HS-5 (cell line): ENCODE measurements at places on chromosomes 1 and 21.
A peak's percentile ranks its signal among the peaks of the same experiment; 100 is the strongest.

DNA sequence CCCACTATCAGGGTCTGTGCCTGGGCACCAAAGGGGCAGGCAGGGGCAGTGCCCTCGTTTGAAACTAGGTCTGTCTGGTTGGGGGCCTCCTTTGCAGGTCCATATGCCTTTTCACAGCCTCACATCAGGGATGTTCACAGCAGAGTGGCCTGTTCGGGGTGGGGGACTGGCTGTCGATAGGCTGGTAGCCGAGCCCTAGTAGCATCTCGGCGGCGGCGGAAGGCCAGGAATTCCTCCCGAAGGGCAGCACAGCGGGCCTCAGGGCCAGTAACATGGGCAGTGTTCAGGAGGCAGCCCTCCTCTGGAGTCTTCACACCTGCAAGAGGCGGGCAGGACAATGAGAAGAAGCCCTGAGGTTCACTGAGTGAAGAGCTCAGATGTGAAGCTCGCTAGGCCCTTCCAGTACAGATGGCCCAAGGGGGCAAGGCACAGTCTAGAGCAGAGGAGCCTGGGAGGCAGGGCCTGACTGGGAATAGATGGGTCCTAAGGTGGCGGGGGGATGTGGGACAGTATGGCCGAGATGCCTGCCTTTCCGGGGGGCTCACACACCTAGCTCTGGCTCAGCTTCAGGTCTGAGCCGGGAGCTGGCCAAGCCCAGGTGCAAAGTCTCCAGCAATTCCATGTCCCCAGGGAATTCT lies 2.0 kb upstream of the TAGLN2 start:
- no peak for DNase-seq

DNA sequence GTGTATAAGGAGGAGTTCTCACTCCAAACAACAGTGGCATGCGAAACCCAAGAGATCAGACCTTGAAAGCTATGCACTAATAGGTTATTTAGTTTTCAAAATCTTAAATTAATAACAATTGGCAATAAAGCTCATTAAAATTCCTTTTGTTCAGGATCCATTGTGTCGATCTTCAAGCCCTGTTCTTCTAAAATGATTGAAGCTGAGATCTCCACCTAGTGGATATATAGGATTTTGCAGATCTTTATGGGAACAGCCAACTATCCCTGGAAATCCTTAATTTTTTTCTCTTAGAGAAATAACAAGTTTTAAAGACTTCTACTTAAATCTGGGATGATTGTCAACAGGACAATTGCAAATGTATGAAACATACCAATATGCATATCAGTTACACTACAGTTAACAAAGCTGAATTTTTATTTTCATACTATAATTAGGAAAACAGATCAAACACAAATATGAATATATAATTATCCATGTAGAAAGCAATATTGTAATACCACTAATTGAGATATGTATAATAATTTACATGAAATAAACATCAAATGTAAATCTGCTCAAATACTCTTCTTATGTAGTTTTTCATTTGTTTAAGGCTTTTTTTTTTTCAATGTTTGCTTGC lies 43.3 kb downstream of the LRRC53 start:
- peak; percentile 37 for DNase-seq

DNA sequence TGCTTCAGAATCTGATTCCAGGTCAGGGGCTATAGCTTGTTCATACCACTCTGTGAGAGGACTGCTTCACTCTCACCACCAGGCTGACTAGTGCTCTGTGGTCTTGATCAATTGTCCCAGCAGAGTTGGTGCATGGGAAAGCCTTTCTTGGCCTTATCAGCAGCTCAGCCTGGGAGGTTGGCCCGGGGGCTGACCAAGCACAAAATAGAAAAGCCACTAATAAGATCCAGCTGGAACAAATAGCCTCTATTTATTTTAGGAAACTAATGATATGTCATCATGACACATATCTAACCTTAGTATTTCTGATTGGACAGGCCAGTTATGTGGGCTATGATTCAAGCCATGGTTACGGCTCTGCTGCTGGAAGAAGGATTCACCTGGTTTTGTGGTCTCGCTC lies 134.2 kb downstream of the GDAP2 start:
- peak; percentile 80 for DNase-seq

GRCh38 chr1:202213361-202214088 lies 19.9 kb downstream of the LGR6 start:
- DNase-seq: no peak

DNA sequence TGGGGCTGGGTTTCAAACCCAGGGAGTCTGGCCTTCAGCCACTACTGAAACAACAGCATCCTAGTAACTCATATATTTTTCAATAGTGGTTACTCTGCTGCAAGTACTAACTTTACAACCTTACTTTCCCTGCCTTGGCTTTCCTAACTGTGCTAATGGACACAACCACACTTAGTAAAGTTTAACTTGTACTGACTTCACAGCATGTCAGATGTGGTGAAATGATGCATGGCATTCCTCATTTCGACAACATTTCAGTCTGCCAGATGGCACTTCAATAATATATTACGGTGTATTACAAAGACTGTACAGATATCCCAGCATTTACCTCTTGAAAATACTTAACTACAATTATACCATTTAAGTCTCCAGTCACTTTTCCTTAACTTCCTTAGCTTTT lies 27.8 kb downstream of the LRRC7 start:
- DNase-seq: no peak

GRCh38 chr21:31360717-31361116 lies 16.7 kb upstream of the TIAM1 start:
- no peak for DNase-seq

GRCh38 chr21:33871171-33871570 lies 44.4 kb downstream of the ATP5PO start:
- DNase-seq: no peak

- no peak for DNase-seq
Measured at GRCh38 chr1:94103608-94104007, 17.3 kb downstream of the ABCA4 start.

DNA sequence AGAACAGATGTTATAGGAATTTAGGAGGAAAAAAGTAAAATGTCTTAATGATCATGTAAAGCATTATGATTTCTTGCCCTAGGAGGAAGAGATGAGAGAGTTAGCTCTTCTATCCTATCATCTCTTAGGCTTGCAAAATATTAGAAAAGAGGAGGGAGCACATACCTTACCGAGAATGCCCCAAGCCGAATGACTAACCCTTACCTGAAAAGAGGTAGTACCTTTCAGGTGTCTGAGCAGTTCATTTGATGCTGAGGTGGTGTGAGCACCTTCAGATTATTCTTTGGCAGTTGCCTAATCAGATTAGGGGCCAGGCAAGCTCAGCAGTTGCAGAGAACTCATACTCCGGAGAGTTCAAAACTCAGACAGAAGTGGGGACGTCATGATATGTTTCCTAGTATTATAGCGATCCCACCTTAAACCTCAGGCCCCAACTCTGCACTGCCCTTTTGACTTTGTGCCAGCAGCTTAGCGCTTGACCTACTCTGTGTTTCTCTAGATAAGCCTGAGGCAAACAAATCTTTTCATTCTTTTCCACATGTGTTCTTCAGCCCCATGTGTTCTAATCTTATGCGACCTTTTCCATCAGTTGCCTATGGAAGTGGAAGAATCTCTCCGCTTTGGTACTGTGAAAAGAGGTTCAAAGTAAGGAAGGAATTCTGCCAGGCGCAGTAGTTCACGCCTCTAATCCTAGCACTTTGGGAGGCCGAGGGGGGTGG lies 52.5 kb downstream of the ATP2B4 start:
- DNase-seq: no peak

DNA sequence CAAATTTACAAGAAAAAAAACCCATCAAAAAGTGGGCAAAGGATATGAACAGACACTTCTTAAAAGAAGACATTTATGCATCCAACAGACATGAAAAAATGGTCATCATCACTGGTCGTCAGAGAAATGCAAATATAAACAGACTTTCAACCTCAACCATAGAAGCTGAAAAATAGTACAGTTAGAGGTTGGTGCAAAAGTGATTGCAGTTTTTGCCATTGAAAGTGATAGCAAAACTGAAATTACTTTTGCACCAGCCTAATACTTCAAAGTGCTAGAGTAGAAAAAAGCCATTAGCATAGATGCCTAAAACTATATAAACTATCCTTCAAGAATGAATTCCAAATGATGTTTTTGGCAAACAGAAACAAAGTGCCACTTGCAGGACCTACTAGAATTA lies 365.8 kb upstream of the DPYD start:
- no peak for DNase-seq

DNA sequence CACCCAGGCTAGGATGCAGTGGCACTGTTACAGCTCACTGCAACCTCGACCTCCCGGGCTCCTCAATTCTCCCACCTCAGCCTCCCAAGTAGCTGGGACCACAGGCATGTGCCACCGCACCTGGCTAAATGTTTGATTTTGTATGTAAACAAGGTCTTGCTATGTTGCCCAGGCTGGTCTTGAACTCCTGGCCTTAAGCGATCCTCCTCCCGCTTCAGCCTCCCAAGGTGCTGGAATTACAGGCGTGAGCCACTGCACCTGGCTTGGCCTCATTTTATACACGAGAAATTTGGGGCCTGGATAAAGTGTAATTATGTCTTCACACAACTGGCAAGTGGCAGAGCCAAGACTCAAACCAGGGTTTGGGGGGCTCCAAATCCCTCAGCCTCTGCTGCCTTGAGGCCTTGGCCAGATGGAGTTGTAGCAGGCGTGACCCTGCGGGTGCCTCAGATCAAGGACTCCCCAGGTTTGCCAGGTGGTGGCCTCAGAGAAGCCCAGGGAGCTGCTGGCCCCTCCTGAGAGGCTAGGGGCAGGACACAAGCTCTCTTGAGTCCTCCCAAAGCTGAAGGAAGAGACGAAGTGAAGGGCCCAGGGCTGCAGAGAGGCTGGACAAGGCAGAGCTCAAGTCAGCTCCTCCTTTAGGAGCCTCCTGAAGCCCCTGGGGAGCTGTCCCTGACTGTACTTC lies 61.7 kb downstream of the MDM4 start:
- no peak for DNase-seq

DNA sequence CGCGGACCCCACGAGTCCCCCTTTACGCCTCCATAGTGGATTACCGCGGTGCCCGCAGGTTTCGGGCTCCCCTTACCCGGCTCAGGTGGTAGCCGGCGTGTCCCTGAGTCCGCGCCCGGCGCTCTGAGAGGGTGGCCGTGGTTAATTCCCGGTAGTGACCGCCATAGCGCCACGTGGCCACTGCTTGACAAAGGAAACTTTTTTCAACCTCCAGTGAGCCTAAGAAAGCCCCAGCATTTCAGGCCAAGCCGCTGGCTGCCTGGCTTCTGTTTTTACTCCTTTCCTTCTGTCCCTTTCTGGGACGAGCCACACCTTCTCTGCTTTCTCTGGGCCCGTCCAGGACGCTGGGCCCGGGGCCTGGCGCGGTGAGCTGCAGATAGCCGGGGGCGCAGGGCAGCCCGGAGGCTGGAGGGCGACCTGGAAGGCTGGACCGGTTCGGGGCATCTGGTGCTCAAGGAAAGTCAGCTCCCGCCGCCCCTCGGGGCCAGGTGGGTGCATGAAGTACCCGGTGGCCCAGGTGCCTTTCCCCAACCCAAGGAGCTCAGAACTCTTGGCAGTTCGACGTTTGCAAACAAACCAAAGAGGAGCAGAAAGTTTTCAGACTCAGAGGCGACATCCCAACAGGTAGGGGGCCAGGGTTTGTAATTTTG lies 540 bp upstream of the C1orf198 start:
- no peak for DNase-seq

- DNase-seq: no peak
Measured at GRCh38 chr1:115229016-115229415, 109.0 kb downstream of the NGF start.

- DNase-seq: no peak
Measured at GRCh38 chr1:85445906-85446305, 19.1 kb downstream of the DDAH1 start.

- no peak for DNase-seq
Measured at GRCh38 chr1:202221911-202222909, 28.6 kb downstream of the LGR6 start.

GRCh38 chr1:26972821-26973220 lies 12.6 kb upstream of the KDF1 start:
- no peak for DNase-seq

DNA sequence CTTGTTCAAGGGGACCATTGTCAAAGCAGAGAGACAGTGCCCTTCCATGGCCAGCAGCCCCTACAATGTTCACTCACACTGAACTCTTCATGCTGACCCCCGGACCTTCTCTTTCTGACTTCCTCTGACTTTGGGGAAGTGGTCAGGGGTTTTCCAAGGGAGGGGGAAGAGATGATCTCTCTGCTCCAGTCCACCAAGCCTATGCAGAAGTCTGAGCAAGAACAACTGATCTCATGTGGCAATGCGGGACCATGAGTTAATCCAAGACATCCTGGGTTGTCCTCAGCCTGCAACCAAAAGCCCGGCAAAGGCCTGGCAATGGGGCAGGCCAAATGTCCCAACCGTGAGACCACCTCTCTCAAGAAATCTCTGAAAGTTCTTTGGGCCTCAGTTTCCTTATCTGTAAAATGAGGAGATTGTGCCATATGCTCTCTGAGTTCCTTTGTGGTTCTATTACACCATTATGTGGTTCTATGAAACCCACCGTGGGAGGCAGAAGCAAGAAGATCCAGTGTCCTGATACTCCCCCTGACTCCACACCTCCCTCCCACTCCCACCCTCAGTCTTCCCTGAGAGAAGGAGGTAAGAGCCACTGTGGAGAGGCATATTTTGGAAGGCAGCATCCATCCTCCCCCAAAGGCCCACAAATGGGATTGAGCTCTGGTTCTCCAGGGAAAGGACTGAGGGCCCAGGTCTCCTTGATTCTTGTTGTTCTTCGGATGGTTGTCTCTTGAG lies 11.8 kb upstream of the ARHGEF2 start:
- no peak for DNase-seq

DNA sequence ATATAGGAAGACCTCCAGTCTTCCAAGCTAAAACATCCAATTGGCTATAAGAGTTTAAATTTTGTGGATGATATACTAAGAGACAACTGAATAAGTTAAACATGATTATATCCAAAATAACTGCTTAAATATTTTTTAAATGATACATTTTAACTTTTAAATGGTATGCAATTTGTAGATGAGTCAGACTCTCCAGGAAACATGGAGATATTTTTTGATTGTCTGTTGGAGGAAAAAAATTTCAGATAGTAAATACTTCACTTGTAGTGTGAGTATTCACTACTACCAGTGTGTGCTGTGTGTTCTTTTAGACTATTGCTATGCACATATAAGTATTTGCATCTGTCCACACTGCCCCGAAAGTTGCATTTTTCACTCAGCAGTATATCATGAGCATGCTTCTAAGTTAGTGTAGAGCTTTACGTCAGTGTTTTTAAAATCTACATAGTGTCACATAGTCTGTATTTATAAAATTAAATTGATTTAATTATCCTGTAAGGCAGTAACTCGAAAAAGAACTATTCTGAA lies 91.1 kb downstream of the USP25 start:
- DNase-seq: peak; percentile 14

- no peak for DNase-seq
Measured at GRCh38 chr1:229869240-229869639, 197.8 kb upstream of the GALNT2 start.

GRCh38 chr21:32383812-32384211 lies 9.0 kb downstream of the URB1 start:
- no peak for DNase-seq

- DNase-seq: no peak
Measured at GRCh38 chr1:1889090-1889750, 1.7 kb downstream of the GNB1 start.

DNA sequence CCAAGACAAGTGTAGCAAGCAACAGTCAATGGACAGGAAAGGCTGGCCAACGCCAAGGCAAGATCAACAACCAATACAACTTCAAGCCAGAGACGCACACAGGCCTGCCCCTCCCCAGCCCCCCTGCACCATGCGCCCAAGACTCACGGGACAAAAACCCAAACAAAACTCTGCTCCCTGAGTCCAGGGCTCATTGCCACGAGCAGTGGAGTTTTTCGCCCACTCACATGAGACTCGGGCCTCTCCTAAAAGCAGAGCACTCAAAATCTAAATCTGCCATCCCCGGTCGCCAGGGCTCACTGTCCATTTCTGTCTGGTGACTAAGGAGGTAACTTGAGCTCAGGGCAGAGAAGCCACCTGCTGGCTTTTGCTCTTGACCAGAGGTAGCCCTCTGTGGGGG lies 174.8 kb downstream of the CLIC6 start:
- DNase-seq: no peak
